Effector memory CD4-positive, alpha-beta T cell (primary cell): ENCODE measurements at places on chromosomes 12 and 14.
A peak's percentile ranks its signal among the peaks of the same experiment; 100 is the strongest.

- no peak overlapping the region for H3K27ac ChIP-seq
- no peaks in the 10 kb centered on the region for H3K36me3 ChIP-seq
- H3K27me3 ChIP-seq: no peaks in the 10 kb centered on the region
- no peaks in the 10 kb centered on the region for H3K4me1 ChIP-seq
- no peak for DNase-seq
Measured at GRCh38 chr12:56366948-56367347, 4.3 kb upstream of the APOF start.

GRCh38 chr12:122227341-122227740 is 1.5 kb upstream of the DIABLO start:
- H3K27ac ChIP-seq: no peak overlapping the region
- no peak overlapping the region for H3K4me3 ChIP-seq
- H3K36me3 ChIP-seq: peaks cover 38% of the 10 kb centered on the region
- DNase-seq: peak; percentile 34
- no peaks in the 10 kb centered on the region for H3K27me3 ChIP-seq

- no peaks in the 10 kb centered on the region for H3K36me3 ChIP-seq
- no peaks in the 10 kb centered on the region for H3K27me3 ChIP-seq
- no peak overlapping the region for H3K27ac ChIP-seq
- no peaks in the 10 kb centered on the region for H3K4me1 ChIP-seq
- H3K4me3 ChIP-seq: no peak overlapping the region
Measured at GRCh38 chr12:123807670-123808069, 45.6 kb downstream of the DNAH10 start.

- H3K27me3 ChIP-seq: no peaks in the 10 kb centered on the region
- no peak overlapping the region for H3K4me3 ChIP-seq
- H3K4me1 ChIP-seq: peaks cover 11% of the 10 kb centered on the region
Measured at GRCh38 chr12:124470806-124471205, 96.6 kb downstream of the NCOR2 start.

GRCh38 chr12:6352193-6353173 is 10.6 kb upstream of the TNFRSF1A start:
- peaks cover 4% of the 10 kb centered on the region for H3K4me1 ChIP-seq
- H3K4me3 ChIP-seq: no peak overlapping the region
- no peak for DNase-seq
- no peaks in the 10 kb centered on the region for H3K27me3 ChIP-seq
- H3K36me3 ChIP-seq: no peaks in the 10 kb centered on the region

GRCh38 chr14:32407130-32407529 is 78.0 kb downstream of the AKAP6 start:
- no peak overlapping the region for H3K27ac ChIP-seq
- H3K27me3 ChIP-seq: no peaks in the 10 kb centered on the region
- no peak for DNase-seq
- no peak overlapping the region for H3K4me3 ChIP-seq
- H3K4me1 ChIP-seq: no peaks in the 10 kb centered on the region
- H3K36me3 ChIP-seq: no peaks in the 10 kb centered on the region

- peaks cover 44% of the 10 kb centered on the region for H3K27me3 ChIP-seq
- H3K27ac ChIP-seq: no peak overlapping the region
- DNase-seq: no peak
- H3K36me3 ChIP-seq: no peaks in the 10 kb centered on the region
- no peak overlapping the region for H3K4me3 ChIP-seq
Measured at GRCh38 chr14:56808110-56808382, 2.2 kb downstream of the OTX2 start.

DNA sequence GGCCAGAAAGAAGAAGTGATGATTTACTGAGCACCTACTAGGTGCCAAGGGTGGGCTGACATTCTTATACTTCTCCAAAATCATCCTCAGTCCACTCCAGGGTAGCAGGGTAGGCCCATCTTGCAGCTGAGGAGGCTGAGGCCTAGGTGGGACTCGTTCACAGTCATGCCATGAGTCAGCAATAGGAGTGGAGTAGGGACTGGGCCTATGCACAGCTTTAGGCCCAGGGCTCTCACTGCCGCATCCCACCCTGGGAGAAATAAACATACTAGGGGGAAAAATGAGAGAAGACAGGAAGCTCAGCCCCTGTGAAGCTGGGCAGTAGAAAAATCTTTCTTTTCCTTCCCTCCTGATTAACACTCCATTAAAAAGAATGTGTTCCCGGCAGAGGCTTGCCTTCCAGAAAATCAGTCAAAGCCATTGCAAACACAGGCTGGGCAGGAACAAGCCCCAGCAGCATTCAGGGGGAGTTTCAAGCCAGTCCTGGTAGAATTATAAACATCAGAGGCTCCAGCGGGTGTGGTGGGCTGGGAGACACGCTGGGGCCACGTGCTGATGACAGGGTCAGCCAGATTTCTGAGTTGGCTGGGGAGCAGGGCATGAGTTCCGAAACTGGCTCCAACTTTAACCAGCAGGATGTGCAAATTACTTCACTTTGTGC is 1.8 kb downstream of the HSPB8 start:
- no peak overlapping the region for H3K4me3 ChIP-seq
- no peaks in the 10 kb centered on the region for H3K27me3 ChIP-seq
- no peak for DNase-seq
- H3K27ac ChIP-seq: no peak overlapping the region
- no peaks in the 10 kb centered on the region for H3K36me3 ChIP-seq

DNA sequence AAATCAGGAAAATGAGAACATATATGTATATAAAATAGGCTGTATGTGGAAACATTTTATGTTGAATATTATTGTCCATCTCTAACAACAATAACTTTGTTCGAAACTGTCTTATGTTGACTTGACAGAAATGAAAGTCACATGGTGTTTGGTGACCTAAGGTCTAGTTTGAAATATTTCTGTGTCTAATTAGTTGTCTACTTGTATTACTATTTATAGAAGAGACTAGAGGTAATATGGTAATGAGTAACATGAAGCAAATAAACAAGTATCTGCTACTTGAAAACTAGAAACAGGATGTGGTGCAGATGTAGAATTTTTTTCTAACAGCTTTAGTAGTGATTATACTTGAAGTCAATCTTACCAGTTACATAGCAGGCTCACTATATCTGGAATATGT is 3.9 kb downstream of the GPHN start:
- no peaks in the 10 kb centered on the region for H3K36me3 ChIP-seq
- no peak overlapping the region for H3K4me3 ChIP-seq
- H3K4me1 ChIP-seq: peaks cover 7% of the 10 kb centered on the region
- DNase-seq: no peak
- H3K27me3 ChIP-seq: no peaks in the 10 kb centered on the region
- H3K27ac ChIP-seq: no peak overlapping the region

DNA sequence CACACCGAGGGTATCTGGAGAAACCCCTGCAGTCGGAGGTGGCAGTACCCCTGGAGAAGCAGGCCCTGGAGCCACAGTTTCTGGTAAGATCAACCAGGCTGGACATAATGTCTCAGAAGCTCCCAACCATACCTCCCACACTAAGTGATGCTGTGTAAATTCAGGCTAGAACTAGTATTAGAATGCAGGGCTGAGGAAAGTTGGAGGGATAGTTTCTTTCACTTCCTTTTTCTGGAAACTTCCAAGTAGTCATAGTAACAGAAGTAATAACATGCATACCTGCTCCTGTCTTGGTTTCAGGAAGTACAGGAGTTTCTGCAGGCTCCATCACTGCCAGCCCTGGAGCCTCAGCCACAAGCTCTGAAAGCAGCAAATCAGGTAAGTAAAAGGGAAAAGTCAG is 228.1 kb upstream of the CNTN1 start:
- no peaks in the 10 kb centered on the region for H3K4me1 ChIP-seq
- H3K36me3 ChIP-seq: no peaks in the 10 kb centered on the region
- no peak overlapping the region for H3K4me3 ChIP-seq
- H3K27ac ChIP-seq: no peak overlapping the region
- H3K27me3 ChIP-seq: no peaks in the 10 kb centered on the region

DNA sequence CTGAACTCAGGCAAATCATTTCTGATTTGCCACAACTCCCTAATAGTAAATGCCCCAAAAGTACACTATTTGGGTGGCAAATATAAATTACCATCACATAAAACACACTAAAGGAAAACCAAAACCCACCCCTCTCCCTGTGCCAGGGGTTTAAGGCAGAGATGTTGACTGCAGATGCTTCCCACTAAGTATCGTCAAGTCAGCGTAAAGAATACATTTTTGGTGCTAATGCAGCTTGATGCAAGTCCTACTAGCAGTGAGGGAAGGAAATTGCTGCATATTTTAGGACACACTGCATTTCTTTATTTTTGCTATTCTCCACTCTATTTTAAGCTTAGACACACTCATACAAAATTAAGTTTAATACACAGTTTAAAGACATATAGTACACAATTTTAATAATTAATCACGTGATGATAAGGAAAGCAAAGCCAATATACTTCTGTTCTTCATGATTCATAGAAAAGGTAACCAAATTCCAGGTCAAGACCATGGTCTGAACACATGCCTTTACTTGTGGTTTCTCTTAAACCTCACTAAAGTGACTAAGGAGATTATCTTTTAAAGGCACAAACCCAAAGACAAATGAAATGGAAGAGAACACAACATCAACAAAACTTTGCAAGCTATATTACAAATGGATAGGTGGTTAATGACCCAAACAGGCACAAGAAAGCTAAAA is 162.2 kb downstream of the STXBP6 start:
- DNase-seq: no peak
- no peaks in the 10 kb centered on the region for H3K36me3 ChIP-seq
- H3K27me3 ChIP-seq: no peaks in the 10 kb centered on the region
- no peaks in the 10 kb centered on the region for H3K4me1 ChIP-seq

DNA sequence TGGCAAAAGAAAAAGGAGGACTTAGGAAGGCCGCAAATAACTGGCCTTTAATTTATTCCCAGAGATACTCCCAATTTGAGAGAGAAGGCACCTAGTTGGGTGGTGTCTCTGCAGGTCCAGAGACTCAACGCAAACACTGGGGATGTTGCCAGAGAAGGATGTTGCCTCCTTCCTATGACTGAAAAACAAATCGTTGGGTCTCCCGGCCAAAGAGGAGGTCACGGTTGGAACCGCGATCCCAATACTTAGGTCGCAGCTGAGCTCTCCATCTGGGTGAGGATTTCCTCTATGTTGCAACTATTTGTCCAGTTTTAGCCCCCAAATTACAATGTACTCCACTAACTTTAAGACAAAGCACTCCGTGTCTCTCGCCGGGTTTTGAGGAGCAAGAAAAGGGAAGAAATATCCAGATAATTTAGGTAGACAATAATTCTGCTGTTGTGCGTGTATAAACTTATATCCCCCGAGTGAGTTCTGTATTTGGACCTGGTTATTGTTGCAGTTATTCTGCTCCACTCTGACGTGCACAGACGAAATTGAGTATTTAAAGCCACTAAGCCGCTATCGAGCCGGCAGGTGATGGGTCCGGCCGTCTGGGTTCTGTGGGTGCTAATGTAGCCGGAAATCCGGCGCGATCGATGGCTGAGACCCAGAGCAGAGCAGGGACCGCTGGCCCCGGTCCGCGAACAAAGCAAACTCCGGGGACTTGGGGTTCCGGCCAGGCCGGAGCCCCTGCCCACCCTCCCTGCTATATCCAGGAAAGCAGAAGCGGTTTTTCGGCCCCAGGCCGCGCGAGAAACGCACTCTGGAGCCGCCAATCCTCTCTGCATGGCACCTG is 5.7 kb downstream of the HOXC12 start:
- peaks cover 12% of the 10 kb centered on the region for H3K4me1 ChIP-seq
- no peaks in the 10 kb centered on the region for H3K36me3 ChIP-seq
- no peak overlapping the region for H3K27ac ChIP-seq
- no peak overlapping the region for H3K4me3 ChIP-seq

GRCh38 chr12:42325326-42325652 is 605 bp downstream of the ZCRB1 start:
- peaks cover 12% of the 10 kb centered on the region for H3K4me1 ChIP-seq
- peaks cover 10% of the 10 kb centered on the region for H3K36me3 ChIP-seq
- H3K27me3 ChIP-seq: no peaks in the 10 kb centered on the region
- peak overlapping the region; percentile 62 for H3K4me3 ChIP-seq

- H3K4me3 ChIP-seq: no peak overlapping the region
- H3K36me3 ChIP-seq: no peaks in the 10 kb centered on the region
- H3K27ac ChIP-seq: no peak overlapping the region
Measured at GRCh38 chr14:34097644-34098043, 146.8 kb upstream of the EGLN3 start.

DNA sequence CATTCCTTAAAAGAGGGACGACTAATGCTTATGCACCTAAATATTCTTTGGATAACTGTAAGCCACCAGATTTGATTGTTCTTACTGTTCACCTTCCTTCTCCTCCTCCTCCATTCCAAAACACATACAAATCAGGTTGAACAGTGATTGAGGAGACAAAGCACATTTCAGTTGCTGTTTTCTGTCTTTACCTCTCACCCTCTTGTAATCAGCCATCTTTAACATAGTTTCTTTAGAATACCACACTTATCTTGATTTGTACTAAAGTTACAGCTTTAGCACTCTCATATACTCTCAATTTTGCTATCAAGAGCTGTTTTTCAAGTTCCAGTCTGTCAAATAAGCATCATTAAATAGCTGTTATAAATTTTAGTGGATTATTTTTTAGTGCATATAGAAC is 338.3 kb upstream of the RGS6 start:
- H3K27me3 ChIP-seq: no peaks in the 10 kb centered on the region
- H3K36me3 ChIP-seq: no peaks in the 10 kb centered on the region
- H3K4me3 ChIP-seq: no peak overlapping the region
- peaks cover 7% of the 10 kb centered on the region for H3K4me1 ChIP-seq
- DNase-seq: no peak

GRCh38 chr12:4817880-4818279 is 91.8 kb upstream of the KCNA1 start:
- H3K27ac ChIP-seq: no peak overlapping the region
- no peaks in the 10 kb centered on the region for H3K27me3 ChIP-seq
- H3K4me1 ChIP-seq: no peaks in the 10 kb centered on the region
- no peak for DNase-seq

GRCh38 chr14:72917094-72917802 is 9.0 kb upstream of the DCAF4 start:
- H3K27ac ChIP-seq: no peak overlapping the region
- no peak overlapping the region for H3K4me3 ChIP-seq
- H3K36me3 ChIP-seq: no peaks in the 10 kb centered on the region
- no peak for DNase-seq

GRCh38 chr14:99792210-99792535 is 1.0 kb upstream of the EML1 start:
- H3K4me1 ChIP-seq: no peaks in the 10 kb centered on the region
- no peak overlapping the region for H3K4me3 ChIP-seq
- no peak overlapping the region for H3K27ac ChIP-seq
- no peak for DNase-seq

DNA sequence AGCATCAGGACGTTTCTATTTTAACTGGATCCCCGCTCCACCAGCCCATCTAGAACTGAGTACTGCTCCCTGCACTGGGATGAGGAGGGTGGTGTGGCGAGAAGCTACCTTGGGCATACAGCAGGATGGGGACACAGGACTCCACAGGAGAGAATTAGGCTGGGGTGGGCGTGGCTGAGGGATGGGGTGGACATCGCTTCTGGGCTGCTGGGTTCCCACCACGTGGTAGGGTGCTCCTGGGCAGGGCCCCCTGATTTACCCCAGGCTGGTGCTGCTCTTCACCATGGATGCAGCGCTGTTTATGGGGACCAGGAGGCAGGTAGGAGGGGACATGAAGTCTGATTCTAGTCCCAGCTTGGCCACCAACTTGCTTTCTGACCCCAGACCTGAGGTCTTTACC is 41.9 kb downstream of the VDR start:
- no peak overlapping the region for H3K4me3 ChIP-seq
- H3K27ac ChIP-seq: no peak overlapping the region
- no peak for DNase-seq
- H3K4me1 ChIP-seq: no peaks in the 10 kb centered on the region
- no peaks in the 10 kb centered on the region for H3K27me3 ChIP-seq

GRCh38 chr12:48894271-48894670 is 28.6 kb upstream of the RND1 start:
- H3K27me3 ChIP-seq: peaks cover 13% of the 10 kb centered on the region
- no peaks in the 10 kb centered on the region for H3K36me3 ChIP-seq
- H3K27ac ChIP-seq: no peak overlapping the region
- peaks cover 8% of the 10 kb centered on the region for H3K4me1 ChIP-seq

- H3K4me3 ChIP-seq: peak overlapping the region; percentile 49
- H3K27ac ChIP-seq: no peak overlapping the region
- no peak for DNase-seq
- no peaks in the 10 kb centered on the region for H3K36me3 ChIP-seq
Measured at GRCh38 chr12:124864326-124864752, 675 bp upstream of the SCARB1 start.
